ENCODE measurements at places on chromosomes 16 and 17.

- DNase-seq: no peak
Observed at GRCh38 chr16:12340151-12340733, 363.7 kb downstream of the SNX29 start.

GRCh38 chr16:78129349-78129748 is 29.9 kb downstream of the WWOX start:
- no peak for DNase-seq

DNA sequence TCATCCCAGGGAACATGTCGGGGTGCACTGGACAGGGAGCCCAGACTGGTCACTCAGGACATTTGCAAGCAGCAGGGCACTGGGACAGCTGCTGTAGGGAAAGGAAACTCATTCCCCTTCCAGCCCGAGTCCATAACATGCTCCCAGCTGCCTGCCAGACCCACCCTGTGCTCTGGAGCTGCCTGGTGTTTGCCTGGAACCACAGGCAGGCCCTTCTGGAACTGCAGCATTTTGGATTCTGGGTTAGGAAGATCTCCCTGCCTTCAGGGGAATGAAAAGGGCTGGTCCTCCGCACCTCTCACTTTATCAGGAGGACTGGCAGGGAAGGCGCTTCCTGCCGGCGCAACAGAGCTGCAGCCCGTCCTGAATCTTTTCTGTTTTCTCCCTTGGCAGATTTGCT is 41.2 kb downstream of the MEAK7 start:
- DNase-seq: no peak

DNA sequence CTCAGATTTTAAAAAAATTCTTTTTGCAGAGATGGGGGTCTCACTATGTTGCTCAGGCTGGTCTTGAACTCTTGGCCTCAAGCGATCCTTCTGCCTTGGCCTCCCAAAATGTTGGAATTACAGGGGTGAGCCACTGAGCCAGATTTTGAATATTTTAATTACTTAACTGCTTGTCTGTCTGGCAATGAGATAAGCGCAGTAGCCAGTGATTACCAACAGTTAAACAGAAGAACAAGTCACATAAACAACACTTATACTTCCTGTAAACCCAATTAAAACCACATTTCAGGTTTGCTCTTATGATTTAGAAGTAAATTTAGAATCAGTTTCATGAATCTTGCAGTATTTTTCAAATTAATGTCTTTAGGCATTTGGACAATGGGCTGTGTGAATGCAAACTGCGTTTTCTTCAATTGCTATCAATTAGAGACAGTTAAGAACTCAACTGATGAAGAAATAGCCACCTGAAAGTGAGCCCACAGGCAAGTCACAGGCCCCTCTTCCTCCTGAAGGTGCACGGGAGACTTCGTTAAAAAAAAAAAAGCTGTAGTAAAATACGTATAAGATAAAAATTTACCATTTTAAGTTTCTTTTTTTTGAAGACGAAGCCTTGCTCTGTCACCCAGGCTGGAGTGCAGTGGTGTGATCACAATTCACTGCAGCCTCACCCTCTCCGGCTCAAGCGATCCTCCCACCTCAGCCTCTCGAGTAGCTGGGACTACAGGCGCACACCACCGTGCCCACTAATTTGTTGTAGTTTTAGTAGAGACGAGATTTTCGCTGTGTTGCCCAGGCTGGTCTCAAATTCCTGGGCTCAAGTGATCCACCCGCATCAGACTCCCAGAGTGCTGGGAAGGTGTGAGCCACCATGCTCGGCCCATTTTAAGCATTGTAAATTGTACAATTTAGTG is 73.0 kb downstream of the PITPNC1 start:
- no peak for DNase-seq

DNA sequence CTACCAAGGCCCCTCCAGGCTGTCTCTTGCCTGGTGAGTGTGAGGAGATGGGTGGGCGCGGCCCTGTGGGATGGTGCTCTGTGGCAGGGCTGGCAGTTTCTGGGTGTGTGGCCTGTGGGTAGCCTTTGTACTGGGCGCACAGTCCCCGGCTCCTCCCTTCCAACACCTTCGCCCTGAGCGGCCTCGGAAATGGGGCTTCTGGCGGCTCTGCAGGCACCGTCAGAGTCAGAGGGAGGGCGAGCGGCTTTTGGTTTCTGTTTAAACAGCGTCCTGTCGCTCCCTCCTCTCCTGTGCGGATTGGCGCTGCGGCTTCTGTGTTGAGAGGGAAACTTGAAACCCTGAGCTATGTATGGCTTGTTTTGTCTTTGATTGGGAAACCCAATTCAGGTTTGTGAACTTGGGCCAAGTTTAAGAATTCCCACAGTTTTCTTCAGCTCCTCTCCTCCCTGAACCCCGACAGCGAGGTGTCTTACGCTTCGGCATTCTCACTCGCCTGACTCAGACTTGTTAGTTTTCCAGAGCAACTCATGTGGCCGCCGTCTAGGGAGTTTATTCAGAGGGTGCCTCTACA is 8.3 kb upstream of the ZNF750 start:
- peak; percentile 36 for DNase-seq

DNA sequence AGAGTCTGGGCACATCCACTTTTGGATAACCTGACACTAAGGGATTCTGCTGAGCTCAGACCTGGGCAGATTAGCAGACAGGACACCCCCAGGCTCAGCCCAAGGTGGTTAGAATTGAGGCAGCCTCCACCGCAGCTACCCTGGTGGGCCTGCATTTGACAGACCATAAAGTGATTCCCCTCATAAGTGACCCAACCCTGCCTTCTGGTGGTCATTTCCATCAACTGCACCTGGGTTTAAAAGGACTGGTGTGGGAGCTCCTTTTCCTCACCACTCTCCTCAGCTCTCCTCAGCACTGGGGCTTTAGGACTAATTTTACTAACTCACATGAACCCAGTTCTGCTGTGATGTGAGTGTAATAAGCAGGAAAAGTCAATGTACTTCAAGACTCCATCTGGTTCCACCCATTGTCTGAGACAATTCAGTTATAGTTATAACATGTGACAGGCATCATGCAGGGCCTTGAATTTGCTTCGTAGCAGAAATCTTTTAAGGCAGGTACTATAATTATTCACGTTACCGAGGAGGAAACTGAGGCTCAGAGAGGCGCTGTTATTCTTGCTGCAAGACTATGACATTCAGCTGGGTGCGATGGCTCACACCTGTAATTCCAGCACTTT is 42.5 kb downstream of the MYH3 start:
- DNase-seq: no peak

- no peak for DNase-seq
Observed at GRCh38 chr16:72198771-72199201, 26.8 kb upstream of the PMFBP1 start.

DNA sequence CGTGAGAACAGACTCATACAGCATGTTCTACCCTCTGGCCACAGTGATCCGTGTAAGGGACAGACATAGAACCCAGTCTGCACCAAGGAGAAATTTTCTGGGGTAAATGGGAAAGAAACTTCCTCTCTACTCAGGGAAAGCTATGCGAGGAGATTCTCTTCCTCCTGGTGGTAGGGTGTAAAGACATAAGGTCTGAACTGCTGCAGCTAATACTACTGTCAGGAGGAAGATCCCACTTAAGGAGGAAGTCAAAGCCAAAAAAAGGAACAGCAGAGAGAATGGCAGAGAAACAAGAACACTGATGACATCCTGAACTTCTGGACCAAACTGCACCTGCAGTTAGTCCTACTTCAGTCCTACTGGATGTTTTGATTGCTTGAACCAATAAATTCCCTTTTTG is 7.1 kb upstream of the TM4SF5 start:
- no peak for DNase-seq

DNA sequence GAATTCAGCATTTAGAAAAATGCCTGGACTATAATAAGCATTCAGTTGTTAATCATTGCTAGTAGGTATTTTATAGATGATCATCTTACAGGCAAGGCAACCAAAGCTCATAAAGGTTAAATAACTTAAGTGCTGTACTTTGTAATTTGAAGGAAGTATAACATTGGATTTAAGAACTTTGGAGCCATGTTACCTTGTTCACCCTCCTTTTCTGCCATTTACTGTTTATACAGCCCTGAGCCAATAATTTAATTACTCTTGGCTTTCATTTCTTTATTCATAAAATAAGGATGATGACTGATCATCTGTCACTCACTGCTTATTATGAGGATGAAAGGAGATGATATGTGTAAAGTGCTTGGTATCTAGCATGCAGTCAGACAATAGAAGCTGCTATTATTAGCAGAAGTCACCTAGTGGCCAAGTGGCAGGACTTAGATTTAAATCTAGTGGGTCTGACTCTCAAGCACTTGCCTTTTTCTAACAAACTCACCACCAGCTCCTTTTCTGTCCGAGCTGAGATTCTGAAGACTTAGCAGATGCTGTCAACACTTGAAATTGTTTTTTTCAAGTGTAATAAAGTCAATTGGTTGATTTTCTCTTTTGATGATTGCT is 18.3 kb upstream of the DDX52 start:
- no peak for DNase-seq

- DNase-seq: no peak
Observed at GRCh38 chr17:73480740-73481139, 163.5 kb downstream of the SDK2 start.

DNA sequence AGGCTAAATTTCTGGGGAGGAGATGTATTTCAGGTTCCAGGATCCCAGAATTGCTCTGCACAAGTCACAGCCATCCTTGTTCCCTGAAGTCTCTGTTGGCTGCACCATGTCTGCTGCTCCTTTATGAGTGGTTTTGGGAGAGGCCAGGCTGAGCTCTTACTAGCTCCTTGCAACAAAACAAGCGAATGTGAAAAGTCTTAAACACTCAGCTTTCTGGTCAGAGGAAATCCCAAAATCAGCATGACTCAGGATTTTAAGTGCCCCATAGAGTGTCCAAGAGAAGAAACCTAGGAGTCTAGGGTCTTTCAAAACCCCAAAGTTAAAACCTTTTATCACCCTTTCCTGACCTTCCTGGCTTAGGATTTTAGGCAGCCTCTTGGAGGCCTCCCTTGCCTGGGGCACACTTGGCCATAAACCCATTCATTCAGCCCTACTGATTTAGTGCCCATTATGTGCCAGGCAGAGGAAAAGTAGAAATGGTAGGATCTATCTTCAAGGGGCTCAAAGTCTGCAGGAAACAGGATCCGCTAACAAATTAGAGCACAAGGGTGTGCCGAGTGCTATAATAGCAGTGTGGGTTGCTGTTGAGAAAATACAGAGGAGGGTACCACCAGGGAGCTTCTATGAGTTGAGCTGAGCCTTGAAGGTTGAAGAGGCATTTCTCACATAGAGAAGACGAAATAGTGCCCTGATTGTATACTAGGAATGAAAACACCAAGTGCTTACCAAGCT is 36.9 kb downstream of the SOST start:
- DNase-seq: no peak

DNA sequence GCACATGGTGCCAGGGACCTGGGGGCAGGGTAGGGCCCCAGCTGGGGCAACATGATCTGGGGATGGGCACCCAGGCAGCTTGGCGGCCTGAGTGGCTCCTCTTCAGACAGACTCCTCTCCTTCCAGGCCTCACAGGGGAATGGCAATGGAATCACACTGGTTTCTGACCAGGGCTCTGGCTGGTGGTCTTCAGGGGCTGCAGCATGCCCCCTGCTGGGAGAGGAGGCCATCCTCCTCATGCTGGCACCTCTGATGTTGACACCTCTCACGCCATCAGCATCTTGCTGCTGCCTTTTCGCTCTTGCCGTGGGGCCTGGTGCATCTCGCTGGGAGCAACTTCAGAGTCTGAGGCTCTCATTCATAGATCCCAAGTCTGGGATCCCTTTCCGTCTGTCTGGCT is 11.2 kb upstream of the GFOD2 start:
- DNase-seq: no peak

- no peak for DNase-seq
Observed at GRCh38 chr17:50865060-50865867, 890 bp downstream of the TOB1 start.

GRCh38 chr17:70166615-70167014 is 2.7 kb upstream of the KCNJ2 start:
- no peak for DNase-seq

DNA sequence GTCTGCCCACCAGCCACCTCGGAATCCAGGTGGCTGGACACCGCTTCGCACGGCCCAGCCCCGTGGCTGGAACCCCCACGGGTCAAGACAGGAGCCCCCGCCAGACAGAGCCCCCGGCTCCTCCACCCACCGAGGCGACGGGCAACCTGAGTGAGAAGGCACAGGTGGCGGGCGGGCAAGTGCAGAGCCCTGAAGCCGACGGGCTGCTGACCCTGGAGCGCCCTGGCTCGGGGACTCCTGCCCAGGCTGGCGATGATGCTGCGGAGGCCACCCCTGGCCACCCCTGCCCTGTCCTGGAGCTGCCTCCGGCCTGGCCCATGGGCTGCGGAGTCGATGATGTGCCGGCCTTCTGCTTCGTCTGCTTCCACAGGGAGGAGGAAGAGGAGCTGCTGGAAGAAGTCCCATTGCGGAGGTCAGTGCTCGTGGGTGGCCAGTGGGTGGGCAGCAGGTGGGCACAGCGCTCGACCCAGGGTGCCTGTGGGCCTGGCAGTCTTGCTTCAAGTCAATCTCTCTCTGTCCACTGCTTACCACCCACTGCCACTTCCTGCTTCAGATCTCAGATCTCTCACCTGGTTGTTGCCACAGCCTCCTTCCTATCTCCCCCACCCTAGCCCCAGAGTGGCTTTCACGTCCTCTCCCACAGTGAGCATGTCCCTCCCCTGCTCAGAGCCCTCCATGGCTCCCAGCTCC is 33.1 kb upstream of the SBK1 start:
- no peak for DNase-seq

DNA sequence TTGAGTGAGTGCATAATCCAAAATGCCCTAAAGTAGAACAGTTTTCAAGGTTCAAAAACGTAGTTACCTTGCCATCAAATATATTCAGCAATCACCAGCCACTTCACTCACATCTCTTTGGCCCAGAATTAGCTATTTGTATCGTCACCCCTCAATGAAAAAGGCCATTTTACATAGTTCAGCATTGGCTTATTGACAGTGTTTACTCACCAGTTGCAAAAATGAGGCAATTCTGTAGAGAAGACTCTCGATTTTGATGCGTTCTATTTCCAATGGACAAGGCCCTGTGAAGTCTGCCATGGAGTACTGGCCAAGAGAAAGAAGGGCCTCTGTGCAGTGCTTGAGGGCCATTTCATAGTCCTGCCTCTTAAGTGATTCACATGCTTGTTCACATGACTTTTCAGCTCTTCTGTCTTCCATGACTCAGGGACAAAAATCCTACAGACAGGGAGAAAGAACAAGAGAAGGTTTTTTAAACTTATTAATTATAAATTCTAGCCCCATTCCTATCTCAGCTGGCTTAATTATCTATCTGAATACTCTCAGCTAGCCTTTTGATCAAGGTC is 26.5 kb downstream of the HELZ start:
- no peak for DNase-seq

- DNase-seq: no peak
Observed at GRCh38 chr17:44733753-44734152, 25.0 kb upstream of the ADAM11 start.

- DNase-seq: no peak
Observed at GRCh38 chr17:41614098-41614497, 1.5 kb upstream of the KRT16 start.

DNA sequence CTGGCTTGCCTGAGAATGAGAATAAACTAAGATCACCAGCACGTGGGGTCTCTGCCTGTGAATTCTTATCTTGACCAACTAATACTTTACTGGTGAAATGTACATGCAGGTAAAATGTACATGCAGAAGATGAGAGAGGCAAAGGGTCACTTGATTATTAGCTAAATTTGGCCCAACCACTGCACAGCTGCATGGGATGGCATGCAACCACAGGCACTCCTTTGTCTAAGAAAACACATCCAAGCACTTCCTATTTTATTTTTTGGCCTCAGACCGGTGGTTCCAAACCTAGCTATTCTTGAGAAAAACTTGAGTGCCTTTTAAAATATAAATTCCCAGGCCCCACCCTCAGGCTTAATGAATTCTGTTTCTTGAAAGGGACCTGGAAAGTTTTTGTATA is 77.9 kb downstream of the SYCE1L start:
- DNase-seq: no peak
